Stimulated activated CD4-positive, alpha-beta T cell treated with anti-CD3 and anti-CD28 coated beads, TNF-alpha, amount 100 ng/mL, for 48 hours (primary cell): ENCODE measurements at places on chromosomes 12 and 14.

DNA sequence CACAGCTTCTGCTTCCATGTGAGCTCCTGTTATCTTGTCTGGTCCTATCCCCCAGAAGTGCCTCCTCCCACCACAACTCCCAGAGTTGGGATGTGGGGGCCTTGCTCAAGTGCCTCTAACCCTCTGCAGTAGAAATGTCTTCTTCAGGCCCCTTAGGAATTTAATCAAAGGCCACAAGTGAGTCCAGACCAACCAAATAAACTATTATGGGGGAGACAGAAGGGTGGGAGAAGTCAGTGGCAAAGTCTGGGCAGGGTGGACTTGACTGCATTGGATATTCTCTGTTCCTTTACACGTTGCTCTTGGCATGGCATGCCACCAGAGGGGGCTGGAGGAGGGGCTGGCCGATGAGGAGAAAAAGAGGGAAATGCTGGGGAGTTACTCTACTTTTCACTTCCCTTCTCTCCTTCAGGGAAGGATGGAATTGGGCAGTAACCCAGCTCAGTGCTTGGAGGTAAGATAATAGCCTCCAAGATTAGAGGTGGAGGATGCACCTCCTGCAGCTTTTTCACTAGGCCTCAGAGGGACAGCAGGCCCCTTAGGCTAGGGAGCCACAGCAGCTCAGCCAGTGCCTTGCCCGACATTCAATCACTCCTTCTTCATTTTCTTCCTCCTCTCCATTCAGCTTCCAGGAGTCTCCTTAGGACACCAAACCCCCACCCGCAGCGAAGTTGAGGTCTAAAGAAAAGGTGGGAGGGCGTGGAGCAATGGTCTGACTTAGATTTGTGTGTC, 1.2 kb upstream of the AP1G2 start:
- DNase-seq = no peak

GRCh38 chr12:131102991-131103668, 149.4 kb downstream of the ADGRD1 start:
- DNase-seq = no peak

GRCh38 chr12:15201056-15201455, 20.2 kb downstream of the RERG start:
- no peak for DNase-seq

DNA sequence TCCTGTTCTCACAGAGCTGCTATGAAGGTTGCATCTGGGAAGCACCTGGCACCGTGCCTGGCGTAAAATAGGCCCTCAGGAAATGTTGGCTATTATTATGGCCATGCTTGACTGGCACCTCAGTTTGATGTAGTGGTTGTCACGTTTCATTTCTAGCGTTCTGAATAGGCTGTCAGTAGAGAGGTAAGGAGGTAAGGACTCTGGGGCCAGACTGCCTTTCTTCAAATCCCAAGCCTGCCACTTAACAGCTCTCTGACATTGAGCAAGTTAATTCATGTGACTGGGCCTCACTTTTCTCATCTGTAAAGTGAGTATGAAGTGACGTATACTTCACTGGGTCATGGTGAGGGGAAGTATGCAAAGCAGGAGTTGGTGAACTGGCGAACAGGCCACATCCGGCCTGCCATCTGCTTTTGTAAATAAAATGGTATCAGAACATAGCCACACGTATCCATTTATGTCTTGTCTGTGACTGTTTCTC, 196.2 kb downstream of the CACNA1C start:
- no peak for DNase-seq

DNA sequence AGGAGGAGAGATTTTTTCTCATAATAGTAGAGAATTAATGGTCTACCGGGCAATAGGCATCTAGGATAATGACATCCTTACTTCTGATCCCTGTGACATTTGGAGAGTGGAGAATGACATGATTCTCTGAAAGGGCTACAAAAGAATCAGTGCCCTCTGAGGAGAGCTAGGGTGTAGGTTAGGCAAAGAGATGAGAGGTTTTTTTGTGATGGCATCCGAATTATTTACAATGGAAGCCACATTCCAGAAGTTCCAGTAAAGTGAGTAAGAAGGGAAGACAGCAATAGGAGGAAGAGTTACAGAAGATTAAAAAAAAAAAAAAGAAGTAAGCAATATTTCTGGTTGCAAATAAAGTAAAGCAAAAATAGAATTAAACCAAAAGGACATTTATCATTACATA, 478.0 kb downstream of the RMST start:
- DNase-seq = no peak

- DNase-seq = no peak
Measured at GRCh38 chr12:47206450-47207339, 126.9 kb upstream of the AMIGO2 start.

DNA sequence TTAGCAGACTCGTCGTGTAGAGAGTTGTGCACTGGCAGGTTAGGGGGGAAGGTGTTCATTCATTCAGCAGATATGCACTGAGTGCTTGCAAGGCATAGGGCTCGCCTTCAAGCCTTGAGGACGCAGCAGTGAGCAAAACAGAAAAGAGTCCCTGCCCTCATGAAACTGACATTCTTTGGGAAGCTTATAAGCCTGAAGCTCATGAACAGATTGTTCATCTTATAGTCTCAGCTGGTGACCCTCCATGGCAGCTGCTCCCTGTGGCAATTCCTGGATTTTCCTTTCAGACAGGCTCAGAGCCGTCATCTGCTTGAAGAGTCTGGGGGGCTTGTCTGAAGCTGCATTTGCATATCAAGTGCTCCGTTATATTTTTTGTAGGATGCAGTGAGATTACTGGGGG, 148.4 kb downstream of the PRKCH start:
- DNase-seq = no peak

DNA sequence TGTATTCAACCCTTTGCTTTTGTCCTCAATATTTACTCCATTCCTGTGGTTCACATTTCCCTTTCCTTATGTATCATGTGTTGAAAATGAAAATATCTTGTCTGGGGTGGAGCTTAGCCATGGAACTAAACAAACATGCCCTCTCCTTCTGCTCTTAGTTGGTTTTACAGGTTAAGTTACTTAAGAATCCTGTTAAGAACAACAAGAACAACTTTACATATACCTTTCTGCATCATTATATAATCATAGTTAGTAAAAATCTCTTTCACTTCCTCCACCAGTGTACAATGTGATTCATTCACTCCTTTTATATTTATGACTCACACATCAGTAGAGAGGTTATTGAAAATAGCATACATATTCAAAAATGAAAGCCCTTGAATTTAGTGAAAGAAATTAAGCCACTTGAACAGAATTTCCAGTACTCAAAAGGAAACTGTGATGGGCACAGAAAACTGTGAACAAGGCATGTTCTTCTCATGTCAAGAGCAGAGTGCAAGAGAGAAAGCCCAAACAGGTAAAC, 307.7 kb downstream of the CCDC91 start:
- no peak for DNase-seq

- DNase-seq = no peak
Measured at GRCh38 chr12:120599672-120600552, 18.7 kb upstream of the POP5 start.

DNA sequence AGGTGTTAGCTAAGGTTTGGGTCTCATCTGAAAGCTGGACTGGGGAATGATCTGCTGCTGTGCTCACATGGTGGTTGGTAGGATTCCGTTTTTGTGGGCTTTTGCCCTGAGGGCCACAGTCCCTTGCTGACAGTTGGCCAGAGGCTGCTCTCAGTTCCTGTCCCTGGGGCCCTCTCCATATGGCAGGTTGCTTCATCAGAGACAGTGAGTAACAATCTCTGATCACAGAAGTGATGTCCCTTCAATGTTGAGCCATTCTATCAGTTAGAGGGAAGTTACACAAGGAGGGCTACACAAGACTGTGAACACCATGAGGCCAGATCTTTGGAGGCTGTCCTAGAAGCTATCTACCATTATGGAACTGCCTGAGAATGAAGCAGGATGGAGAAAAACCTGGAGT, 137.2 kb downstream of the AACS start:
- no peak for DNase-seq

DNA sequence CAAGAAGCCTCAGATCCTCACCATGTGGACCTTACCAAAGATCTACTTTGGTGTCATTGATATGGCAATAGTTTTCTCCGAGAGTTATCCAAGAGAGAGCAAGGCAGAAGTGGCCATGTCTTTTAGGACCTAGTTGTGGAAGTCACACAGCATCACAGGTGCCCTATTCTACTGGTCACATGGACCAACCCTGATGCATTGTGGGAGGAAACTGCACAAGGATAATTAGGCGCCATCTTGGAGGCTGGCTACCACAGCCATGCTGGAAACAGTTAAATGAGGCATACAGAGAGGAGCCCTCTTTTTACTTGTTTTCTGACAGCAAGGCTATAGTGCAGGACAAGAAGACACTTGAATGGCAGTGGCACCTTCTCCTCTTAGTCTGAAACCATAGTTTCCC, 49.8 kb downstream of the GNS start:
- no peak for DNase-seq

DNA sequence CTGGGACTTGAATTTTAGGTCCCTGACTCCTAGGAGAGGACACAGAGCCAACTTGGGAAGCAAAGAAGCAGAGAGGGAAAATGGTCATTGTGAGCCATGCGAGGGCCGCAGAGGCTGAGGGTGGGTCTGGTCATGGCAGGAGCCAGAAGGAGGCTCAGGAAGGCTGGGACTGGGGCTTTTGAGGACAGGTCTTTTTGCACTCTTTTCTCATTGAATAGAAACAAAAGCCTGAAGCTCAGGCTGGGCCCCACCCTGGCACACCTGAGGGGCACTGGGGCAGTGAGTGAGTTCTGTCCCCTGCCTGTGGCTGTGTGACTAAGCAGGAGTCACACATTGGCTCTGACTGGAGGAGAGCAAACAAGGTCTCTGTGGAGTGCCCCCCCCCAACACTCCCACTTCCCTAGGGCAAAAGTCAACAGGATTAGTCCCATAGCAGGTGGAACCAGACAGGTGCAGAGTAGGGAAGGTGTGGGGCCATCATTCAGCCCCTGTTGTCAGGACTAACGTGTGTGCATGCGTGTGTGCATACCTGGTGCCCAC, 2.8 kb downstream of the KRT7 start:
- no peak for DNase-seq
